ENCODE measurements at places on chromosomes 7 and 10.
A peak's percentile ranks its signal among the peaks of the same experiment; 100 is the strongest.

DNA sequence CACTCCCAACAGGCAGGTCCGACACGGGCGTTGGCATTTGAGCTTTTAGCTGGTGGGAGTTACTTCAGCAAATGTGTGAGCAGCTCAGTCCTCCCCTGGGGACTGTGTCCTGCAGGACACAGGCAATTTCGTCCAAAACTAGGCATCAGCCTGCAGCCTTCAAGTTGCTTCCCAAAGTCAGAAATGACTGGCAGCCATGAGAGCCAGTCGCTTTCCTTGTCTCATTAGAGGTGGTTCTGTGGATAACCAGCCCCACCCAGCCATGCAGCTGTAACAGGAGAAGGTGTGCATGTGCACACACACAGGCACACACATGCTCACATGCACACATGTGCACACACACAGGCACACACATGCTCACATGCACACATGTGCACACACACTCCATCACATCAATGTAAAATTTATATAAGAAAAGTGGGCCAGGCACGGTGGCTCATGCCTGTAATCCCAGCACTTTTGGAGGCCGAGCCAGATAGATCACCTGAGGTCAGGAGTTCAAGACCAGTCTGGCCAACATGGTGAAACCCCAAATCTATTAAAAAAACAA, 138.8 kb upstream of the TCERG1L start:
- DNase-seq = no peak

DNA sequence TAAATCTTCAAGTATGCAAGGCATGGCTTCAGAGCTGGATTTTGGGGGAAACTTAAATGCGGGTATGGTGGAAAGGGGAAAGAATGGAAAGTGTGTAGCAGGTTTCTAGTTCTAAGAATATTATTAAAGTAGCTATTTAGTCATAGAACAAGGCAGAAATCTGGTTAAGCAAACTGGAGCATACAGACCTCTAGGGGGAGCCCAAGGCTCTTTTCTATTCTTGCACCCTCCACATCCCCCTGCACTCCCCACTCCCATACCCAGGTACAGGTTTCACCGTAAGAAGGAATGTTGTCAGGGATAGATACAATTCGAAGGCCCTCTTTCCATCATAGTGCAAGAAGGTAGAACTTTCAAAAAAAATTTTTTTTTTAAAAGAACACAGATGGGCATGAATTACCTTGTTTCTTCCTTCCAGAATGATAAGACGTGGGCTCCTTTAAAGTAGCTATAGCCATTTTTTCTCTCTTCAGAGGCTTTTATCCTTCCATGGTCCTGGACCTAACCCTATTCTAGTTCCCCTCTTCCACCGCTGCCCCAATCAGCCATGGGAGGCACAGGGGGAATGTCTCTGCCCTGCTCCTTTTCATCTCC, 41.5 kb upstream of the SMIM30 start:
- no peak for DNase-seq

DNA sequence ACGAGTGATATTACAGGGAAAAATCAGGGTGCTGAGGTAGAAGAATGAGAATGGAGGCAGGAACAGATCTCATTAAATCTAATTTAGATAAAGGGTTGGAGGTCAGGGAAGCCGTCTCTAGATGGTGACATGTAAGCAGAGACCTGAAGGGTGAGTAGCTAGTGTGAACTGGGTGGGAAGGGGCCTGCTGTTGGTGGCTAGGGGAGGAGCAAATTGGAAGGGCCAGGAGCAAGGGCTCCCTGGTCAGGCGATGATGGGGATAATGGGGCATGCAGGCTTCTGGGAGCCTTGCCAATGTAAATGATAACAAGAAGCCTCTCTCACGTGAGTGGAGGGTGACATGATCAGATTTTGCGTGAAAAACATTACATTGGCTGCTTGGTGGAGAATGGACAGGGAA, 76.3 kb downstream of the WDFY4 start:
- no peak for DNase-seq

DNA sequence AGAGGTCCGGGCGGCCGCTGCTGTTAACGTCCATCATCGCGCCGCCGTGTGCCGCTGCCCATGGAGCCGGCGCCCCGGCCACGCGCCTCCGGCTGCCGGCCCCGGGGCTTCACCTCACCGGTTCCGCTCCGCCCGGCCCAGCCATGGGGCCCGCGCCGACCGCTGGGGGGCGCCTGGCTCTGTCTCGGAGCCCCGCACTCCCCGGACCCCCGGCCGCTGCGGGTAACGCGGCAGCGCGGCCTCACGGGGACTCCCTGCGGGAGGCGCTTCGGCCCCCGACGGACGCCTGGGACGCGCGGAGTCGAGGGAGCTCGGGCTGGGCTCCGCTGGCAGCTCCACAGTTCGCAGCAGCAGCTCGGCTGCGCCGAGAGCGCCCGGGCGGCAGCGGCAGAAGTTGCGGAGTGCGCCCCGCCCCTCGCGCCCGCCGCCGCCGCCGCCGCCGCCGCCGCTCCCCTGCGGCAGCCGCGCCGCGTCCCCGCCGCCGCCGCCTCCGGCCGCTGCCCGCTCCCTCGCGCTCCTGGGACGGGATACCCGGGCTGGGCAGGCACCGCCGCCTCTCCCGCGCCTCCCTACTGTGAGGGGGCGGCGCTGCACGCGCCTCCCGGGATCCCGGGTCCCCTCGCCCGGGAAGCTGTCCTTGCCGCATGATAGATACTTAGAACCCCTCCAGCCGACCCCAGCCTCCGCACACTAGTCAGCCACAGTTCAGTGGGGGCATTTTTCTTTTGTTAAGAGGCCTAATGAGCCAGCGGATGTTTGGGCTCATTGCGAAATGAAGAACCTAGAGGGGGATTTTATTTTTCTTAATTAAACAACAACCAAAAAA, at the start of gene HTR7:
HTR7 (minus strand) TSS at position 405 of the 826 bp plus-strand sequence; CDS start at position 37, 368 bp downstream.
- DNase-seq = peak; percentile 40

DNA sequence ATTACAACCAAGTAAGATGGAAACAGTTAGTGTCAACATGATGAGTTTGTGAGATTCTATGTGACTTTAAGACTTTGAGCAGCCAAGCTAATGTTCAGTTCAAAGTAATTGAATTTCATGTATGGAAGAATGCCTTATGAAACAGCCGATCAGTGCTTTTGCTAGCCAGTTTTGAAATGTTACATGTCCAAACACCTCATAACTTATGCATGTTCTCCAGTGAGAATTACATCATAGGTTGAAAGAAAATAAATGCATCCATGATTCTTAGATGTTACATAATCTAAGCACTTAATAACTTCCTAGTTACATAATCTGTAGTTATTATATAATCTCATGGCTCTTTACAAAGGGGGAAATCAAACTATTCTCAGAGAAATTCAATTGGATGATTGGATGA, 211.3 kb downstream of the BICC1 start:
- DNase-seq = no peak

Data from activated CD8-positive, alpha-beta memory T cell treated with anti-CD3 and anti-CD28 coated beads for 48 hours (primary cell).